ENCODE measurements at places on chromosomes 7 and 10. TPM values are rescaled to one million over a fixed set of nuclear protein-coding genes. Genes with fewer than 3 reads are reported as not detected.

DNA sequence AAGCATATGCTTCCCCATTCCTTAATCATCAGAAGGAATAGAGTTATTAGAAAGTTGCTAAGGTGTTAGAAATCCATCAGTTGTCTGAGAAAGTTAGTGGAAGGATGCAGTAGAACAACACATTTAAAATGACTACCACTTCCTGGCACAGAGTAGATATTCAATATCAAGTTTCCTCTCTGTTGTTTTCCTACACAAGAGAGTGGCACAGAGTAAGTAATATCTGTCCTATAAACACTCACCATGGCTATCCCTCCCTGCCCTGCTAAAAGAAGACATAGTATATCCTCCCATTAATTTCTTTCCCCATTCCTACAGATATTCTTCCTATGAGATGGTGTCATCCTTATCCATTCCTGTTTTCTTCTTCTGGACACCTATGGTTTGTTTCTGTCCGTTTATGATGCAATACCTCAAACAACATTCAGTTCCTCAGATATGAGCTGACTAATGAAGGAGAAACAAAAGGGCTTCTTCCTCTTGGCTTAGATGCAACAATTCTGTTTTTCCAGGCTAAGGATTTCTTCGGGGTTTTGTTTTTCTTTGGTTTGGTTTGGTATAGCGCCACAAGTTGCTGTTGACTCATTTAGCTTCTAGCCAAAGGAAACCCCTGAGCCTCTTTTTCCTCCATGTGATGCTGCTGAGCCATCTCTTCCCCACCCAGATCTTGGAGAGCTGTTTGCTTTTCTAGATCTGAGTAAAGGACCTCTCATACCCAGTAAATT lies 32.9 kb upstream of the BPGM start:
- DNase-seq, result no peak

DNA sequence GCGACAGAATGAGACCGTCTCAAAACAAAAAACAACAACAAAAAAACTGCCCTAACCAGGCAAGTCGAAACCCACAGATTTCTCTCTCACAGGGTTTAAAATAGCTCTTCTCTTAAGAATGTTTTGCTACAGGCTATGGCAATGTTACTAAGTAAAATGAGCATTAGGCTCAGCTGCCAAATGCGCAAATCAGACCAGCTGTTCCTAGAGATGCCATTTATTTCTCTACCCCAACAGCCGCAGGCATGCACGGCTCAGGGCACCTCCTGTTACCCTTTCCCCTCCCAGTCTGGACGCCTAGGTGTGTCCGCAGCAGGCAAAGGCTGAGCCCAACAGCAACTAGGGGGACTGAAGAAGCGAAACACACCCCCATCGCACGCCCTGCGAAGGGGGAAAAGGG lies 168.3 kb upstream of the MBL2 start:
- no peak for DNase-seq

DNA sequence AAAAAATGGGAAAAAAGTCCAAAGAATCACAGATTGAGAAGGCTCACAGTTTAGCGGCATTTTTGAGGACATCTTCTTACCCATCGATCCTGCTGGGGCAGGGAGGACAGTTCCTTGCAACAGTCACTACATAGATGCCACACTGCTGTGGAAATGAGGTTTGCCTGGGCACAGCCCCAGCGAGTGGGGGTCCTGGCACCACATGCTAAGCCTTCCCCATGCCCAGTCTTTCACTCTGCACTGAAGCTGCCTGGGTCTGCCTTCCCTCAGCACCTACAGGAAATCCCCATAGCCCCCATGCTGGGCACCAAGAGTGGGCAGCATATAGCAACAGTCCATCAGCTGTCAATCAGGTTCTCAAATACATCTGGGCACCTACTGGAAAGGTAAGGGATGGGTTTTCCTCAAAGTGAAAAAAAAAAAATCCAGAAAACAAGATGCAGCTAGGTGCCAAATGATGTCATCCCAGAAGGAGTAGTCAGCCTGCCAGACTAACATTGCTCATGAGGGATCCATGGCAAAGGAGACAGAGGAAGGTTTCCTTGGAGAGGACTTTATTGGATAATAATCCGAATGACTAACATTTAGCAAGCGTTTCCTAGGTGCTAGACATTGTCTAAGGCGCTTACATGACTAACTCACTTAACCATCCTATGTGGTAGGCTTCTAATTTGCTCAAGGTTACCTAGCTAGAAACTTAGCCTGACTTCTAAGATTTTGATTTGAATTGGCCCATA lies 125.7 kb upstream of the CXCL12 start:
- no peak for DNase-seq

- DNase-seq, result no peak
Observed at GRCh38 chr7:6647541-6647940, 10.4 kb downstream of the ZNF316 start.

- no peak for DNase-seq
Observed at GRCh38 chr7:71221549-71221948, 89.6 kb downstream of the GALNT17 start.

DNA sequence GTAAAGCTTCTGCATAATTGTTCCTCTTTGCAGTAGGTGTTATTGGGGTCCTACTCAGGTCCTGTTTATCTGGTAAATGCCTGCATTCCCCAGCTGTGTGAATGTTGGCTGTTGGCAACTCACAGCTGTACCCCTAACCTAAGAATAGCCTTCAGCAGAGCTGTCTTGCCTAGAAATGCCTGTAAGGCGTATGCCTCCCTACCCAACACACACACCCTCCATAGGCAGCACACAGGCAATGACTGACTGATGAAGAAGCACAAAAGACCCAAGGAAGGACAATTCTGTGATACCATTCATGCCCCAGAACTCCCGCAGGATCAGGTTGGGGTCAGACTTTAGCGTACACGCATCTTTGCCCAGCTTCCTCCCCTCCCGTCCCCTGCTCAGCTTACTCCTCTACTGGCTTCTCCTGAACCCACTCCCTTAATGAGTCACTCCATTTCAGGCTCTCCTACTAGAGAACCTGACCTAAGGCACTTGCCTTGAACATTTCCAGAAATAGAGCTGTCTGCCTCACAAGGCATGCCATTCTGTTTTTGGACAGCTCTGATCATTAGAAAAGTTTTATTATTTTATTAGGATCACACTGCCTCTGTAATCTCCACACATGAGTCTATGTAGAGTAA lies 99.2 kb upstream of the PIK3CG start:
- DNase-seq, result no peak

DNA sequence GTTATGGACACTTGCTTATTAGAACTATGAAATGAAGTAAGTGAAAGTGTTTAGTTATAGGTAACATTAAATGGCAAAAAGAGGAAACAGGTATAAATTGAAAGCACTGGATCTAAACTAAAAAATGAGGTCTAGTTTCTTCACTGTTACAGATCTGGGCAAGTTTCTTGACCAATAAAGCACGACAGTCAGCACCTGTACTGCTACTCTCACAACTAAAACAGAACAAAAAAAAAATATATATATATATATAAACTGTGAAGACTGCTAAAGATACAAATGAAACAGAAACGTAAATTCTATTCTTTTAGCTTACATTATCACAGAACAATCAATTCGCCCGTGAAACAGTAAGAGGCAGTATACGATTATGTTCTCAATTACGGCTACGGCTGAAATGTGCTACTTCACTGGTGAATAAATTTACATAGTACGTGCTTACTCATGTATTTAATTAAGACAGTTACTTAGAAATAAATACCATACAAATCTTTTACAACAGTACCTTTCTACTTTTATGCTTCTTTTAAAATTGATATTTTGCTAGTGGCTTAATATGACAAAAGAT lies 4.2 kb downstream of the AHR start:
- DNase-seq, result peak; percentile 72

DNA sequence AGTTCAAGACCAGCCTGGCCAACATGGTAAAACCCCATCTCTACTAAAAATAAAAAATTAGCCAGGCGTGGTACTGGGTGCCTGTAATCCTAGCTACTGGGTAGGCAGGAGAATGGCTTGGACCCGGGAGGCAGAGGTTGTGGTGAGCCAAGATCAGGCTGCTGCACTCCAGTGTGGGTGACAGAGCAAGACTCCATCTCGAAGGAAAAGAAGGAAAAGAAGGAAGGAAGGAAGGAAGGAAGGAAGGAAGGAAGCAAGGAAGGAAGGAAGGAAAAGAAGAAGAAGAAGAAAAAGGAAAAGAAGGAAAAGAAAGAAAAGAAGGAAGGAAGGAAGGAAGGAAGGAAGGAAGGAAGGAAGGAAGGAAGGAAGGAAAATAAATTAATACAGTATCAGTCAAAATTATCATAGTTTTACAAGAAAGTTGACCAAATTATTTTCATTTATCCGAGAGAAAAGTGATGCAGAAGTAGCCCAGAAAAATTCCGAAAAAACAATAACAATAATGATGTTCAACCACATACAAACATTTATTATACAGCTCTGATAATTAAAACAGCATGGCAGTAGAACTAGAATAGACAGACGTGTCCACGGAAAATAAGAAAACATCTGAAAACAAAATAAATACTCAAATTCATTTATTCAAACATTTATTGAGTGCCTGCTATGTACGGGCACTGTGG lies 292.4 kb upstream of the MKLN1 start:
- DNase-seq, result no peak

GRCh38 chr10:131431533-131431932 lies 120.0 kb upstream of the TCERG1L start:
- no peak for DNase-seq

- no peak for DNase-seq
Observed at GRCh38 chr10:118754229-118754555, 578 bp downstream of the CACUL1 start.

- DNase-seq, result no peak
Observed at GRCh38 chr7:143460271-143460979, 17.2 kb downstream of the TAS2R60 start.

DNA sequence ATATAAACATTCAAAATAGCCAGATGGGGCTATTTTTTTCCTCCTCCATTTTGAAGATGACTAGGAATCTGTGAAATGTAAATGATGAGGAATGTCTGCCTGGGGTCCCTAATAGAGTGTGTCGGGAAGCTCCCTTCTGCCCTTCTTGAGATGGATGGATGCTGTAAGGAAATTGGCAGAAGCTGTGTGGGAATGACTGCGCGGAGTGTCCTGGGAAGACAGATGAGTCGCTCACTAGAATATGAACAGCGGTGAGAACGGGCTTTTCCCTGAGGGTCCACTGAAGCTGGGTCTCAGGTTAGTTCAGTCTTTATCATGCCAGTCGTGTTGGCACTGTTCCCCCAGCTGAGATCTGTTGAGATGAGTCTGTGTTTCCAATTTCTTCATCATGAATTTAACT lies 75.1 kb upstream of the PLPP4 start:
- no peak for DNase-seq

DNA sequence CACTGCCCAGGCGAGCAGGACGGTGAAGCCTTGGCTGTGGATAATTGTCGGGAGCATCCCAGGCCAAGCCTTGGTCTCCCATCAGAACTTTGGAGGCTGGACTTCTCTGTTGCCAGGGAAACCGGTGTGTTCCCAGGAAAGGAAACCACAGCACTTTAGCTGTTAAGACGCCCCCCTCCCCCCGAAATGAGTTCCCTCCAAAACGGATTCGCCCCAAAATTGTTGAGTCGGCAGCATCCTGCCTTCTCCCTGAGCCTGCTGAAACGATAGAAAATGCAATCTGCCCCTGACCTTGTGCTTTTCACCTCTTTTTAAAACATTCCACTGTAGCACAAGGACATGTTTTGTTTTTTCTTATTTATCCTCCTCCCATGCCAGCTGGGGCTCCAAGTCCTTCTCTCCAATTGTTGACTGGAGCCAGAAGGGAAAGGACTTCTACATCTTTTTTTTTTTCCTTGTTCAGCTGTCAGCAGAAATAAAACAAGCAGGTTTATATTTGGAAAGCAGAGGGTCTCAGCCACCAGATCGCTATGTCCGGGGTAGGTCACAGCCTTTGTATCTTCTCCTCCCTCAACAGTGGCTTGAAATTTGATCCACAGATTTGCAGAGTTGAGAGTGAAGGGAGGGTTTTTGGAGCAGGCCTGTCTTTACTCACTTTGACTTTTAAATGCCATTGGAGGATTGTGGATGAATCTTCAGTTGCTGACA lies 116.5 kb downstream of the ZMIZ1 start:
- DNase-seq, result no peak

DNA sequence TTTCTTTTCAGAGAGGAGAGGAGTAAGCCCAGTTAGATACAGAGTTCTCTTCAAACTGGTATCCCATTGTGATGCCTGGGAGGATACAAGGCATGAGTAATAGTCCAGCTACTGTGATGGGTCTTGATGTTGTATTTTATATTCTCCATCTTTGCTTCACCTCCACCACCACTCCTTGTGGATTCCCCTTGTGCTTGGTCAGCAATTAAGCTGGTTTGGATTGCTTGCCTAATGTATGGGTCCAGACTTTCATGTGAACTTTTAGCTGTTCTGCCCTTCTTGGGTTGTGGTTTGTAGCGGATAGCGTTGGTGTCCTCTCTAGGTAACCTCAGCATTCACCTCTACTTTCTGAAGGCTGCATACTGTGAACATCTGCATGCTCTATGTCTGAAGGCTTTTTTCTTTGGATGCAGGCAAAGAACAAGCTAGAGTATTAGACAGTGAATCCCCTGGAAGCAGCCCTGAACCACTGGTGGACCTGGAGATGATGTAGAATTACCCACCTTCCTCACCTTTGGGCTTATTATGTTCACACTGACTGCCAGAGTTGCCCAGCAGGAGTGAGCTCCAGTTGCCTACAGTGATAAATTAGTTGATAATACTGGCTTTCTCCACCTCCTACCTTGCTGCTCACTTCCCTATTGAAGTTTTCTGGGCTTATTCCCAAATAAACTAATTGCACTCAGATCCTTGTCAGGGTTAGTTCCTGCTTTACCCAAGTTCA lies 126.5 kb upstream of the MTPN start:
- no peak for DNase-seq

- no peak for DNase-seq
Observed at GRCh38 chr7:142745091-142745635, 4.1 kb upstream of the PRSS1 start.

GRCh38 chr10:124349231-124349995 lies 69.3 kb downstream of the OAT start:
- DNase-seq, result no peak

DNA sequence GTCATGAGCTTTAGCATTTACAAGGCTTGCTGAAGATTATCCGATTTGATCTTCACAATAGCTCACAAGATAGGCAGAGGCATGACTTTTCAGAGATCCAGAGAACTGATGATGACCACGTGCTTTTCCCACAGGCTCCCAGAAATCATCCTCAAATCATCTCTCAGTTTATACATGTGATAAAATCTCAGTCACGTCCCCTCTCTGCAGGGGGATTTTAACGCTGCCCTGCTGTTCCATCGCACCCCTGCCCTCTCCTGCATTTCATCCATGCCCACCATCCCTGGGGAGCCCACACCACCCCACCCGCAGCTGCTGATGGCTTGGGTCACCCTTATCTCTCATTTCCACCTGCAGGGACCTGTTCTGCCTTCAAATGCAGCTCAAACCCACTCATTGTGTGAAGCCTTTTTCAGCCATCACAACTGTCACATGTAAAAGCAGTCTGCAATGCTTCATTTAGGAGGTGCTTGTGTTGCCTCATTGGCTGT lies 141.8 kb downstream of the DIP2C start:
- no peak for DNase-seq

GRCh38 chr10:90675621-90676020 lies 182.2 kb downstream of the HTR7 start:
- no peak for DNase-seq

PDE6C gene
- total RNA-seq, result not detected

CYP26C1 gene
- total RNA-seq, result 0.54 TPM

KIAA1549 gene
- 5.1 TPM for total RNA-seq

ZNF485 gene
- 6.7 TPM for total RNA-seq

MYOZ1 gene
- not detected for total RNA-seq

CLRN3 gene
- not detected for total RNA-seq

EN2 gene
- total RNA-seq, result not detected

ANAPC16 gene
- total RNA-seq, result 43.9 TPM

Data from hematopoietic multipotent progenitor cell (in vitro differentiated cells).